Stimulated activated CD8-positive, alpha-beta memory T cell treated with anti-CD3 and anti-CD28 coated beads, Interleukin-2, amount 100 ng/mL, for 1 hour (primary cell): ENCODE measurements at places on chromosomes 16 and 17.

GRCh38 chr16:49861299-49861698, 5.4 kb upstream of the ZNF423 start:
- DNase-seq, result no peak

DNA sequence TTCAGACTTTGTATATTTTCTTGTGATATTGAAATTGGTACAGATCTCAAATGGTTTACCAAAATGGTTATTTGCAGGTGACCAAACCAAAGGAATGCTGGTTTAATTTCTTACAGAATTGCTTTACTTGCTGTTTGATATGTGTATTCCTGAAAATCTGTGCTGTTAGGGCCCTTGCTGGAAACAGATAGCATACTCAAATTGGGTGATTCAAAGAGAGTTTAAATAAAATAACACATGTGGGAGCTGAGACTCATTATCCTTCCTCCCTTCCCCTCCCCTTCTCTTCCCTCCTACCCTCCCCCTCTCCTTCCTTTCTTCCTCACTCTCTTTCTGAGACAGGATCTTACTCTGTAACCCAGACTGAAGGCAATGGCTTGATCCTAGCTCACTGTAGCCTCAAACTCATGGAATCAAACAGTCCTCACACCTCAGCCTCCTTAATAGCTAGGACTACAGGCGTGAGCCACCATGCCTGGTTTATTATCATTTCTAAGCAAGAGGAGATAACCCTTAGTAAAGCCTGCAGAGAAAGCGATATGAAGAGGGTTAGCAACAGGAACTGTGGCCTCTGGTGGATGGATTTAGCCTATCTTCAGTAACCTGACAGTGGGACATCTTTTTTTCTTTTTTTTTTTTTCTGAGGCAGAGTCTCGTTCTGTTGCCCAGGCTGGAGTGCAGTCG, 141.9 kb downstream of the BCAS3 start:
- DNase-seq, result no peak

- DNase-seq, result no peak
These were observed 739.9 kb downstream of the CDH11 start for GRCh38 chr16:64381979-64382378.

DNA sequence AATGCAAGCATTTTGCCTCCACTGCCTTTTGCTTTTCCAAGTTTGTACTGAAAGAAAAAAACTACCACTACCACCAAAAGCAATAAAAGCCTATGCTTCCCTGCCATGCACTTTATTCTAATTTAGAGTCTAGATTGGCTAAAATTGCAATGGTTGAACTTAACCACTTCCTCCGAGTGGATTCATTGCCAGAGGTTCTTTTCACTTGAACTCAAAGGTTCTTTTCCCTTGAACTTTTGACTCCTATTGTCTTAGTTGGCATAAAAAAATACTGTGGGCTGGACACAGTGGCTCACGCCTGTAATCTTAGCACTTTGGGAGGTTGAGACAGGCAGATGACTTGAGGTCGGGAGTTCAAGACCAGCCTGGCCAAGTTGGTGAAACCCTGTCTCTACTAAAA, 319.8 kb upstream of the GOT2 start:
- no peak for DNase-seq

GRCh38 chr17:45705123-45706009, 78.8 kb upstream of the CRHR1 start:
- DNase-seq, result no peak

- DNase-seq, result no peak
These were observed 158.9 kb upstream of the NOL11 start for GRCh38 chr17:67558740-67559380.

DNA sequence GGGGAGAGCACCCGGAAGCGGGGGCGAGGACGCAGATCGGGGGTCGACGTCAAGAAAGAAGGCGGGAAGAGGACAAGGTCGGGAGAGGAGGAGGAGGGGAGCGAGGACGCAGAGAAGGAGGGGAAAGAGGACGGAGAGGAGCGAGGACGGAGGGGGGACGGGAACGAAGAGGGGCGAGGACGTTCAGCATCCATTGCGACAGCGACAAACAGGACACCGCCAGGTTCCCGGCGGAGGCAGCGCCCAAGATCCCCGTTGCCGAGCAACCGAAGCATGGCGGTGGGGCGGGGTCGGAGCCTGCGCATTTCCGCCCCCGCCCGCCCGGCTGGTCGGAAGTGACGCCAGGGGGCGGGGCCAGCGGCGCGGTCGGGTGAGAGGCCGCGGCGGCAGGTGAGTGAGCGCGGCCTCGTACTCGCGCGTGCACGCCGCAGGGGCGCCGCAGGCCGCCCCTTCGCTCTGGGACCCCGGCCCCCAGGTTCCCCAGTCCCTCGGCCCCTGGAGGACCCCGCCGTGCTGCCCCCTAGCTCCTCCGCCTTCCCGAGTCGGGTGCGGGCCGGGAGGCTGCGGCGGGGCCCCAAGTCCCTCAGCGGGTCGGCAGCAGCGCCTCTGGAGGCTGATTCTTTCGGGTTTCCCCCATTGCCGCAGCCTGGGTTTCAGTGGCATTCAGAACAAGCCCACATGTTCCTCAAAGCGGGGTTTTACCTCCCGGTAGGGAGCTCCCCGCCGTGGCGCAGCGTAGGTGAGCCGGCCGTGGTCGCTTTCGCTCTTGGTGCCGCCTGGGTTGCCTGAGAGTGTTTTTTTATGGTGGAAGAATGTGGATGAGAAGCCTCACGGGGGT, at the start of gene FAM234A:
Gene FAM234A, plus strand, starts transcription at position 354 of the 838 bp plus-strand sequence. CDS start 19,593 bp downstream, outside the sequence.
- peak; percentile 83 for DNase-seq

- no peak for DNase-seq
These were observed 2.7 kb downstream of the NLRP1 start for GRCh38 chr17:5581655-5582054.

DNA sequence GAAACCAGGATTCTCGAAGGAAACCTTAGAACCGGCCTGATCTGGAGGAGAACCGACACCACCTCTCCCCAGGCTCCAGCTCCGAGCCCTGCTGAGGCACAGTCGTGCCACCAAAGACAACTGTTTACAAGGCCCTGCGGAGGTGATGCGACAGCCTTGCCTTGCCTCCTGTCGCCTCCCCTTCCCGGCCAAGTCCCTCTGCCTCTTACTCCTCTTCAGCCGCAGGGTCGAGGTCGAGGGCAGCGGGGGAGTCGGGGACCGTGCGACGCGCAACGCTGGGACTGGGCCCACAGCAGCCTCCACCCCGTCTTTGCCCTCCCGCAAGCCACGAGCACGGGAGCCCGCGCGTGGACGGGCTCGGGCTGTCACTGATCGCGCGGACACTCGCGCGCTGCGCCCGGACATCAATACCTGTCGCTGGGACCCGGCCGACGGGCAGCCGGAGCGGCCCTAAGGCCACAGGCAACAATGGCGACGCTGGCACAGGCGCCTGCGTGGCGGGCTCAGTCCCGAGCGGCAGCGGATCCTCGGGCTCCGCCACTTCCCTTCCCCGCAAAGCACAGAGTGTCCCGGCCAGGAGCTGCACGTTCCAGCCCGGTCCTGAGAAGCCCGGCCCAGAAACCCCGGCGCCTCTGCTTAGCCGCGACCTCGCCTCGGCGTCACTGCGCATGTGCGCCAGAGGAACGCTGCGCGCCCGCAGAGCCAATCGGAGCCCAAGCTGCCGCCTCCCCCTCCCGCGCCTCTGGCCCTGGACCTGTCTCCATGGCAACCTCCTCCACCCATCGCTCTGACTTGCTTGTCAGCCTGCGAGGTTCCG, at the start of gene ZNF287:
Gene ZNF287, minus strand, starts transcription at position 664 of the 817 bp plus-strand sequence. CDS start 1,473 bp downstream, outside the sequence.
- DNase-seq, result peak; percentile 77

- DNase-seq, result no peak
These were observed 83.5 kb upstream of the RPL38 start for GRCh38 chr17:74119965-74120364.

DNA sequence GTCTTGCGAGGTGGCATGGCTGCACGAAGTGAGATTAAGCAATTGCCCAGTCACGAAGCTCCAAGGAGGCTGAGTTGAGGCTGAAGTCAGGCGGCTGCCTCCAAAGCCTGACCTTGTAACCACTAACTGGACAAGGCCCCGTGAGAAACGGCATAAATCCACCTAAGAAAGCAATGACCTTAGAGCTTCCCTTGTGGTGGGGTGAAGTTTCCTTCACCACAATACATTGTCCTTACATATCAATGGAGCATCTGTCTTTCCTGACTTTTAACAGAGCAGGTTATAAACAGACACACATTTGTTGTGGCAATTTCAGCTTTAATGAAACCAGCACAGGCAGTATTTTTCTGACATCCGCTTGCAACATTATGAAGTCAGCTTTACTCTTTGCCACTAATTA, 2.5 kb upstream of the MED9 start:
- DNase-seq, result no peak

- no peak for DNase-seq
These were observed 46.4 kb downstream of the CNGB1 start for GRCh38 chr16:57924514-57924913.

- no peak for DNase-seq
These were observed 18.6 kb downstream of the COG7 start for GRCh38 chr16:23434380-23434779.

GRCh38 chr16:616733-617586, 13.8 kb upstream of the WFIKKN1 start:
- no peak for DNase-seq

- peak; percentile 80 for DNase-seq
These were observed 63.5 kb upstream of the PVALEF start for GRCh38 chr17:81101614-81102306.

GRCh38 chr17:66088173-66088572, 103.8 kb downstream of the CEP112 start:
- DNase-seq, result no peak

DNA sequence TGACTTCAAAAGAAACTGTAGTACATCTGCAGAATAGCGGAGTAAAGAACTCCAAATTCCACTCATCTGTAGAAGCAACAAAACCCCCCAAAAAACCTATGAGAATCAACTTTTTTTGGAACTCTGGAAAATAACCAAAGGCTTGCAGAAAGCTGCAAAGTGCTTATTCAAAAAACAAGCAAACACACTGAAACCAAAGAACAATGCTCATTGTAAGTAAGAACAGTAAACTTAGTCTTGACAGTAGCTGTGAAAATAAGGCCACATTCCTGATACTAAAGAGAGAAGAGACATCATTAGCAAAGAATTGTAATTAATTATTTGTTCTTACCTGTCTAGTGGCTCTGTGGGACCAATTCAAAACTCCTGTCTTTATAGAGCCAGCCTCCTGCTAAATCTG, 534.3 kb upstream of the C16orf82 start:
- no peak for DNase-seq

- DNase-seq, result no peak
These were observed 5.0 kb upstream of the SRL start for GRCh38 chr16:4246777-4247459.

DNA sequence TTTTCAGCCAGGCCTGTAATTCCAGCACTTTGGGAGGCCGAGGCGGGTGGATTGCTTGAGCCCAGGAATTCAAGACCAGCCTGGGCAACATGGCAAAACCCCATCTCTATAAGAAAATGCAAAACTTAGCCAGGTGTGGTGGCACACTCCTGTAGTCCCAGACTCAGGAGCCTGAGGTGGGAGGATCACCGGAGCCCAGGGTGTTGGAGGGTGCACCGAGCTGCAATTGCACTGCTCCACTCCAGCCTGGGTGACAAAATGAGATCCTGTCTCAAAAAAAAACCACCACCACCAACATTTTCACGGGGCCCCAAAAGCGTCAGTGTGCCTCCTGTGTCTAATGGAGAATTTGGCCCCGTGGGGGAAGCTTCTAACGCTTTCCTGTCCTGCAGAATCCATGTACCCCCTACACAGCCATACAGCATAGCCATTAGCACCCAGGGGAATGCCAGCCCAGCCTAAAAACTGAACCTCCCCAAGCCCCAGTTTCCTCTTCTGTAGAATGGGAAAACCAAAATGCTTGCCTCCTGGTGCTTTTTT, 22.2 kb upstream of the MAP3K14 start:
- no peak for DNase-seq
